ENCODE measurements at places on chromosomes 16 and 17.

GRCh38 chr16:85847681-85848601 lies 48.4 kb downstream of the COX4I1 start:
- H3K27ac ChIP-seq, result no peak overlapping the region
- H3K36me3 ChIP-seq, result no peaks in the 10 kb centered on the region
- no peaks in the 10 kb centered on the region for H3K4me1 ChIP-seq
- no peak for DNase-seq
- no peak overlapping the region for H3K4me3 ChIP-seq

DNA sequence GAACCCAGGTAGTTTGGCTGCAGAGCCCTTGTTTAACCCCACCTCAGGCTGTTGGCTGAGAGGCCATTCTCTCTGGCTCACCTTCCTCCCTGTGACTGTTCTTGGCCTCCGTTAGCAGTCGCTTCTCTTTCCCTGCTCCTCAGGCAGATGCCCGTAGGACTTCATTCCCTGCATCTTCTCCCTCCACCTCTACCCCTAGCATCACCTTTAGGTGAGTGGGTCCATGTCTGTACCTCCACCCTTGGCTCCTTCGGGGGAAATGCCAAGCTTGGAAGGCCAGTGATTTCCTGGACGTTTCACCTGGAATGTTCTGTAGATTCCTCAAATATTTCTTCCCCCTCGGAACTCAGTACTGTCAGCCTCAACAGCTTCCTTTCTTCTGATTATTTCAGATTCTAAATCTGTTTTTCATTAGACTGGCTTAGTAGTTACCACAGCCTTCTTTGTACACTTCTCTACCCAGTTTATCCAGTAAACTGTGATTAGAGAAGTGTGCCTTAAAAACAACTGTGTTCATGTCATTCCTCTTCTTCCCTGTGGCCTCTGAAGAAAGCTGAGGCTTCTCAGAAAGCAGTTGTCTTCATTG lies 227.9 kb downstream of the MSI2 start:
- H3K36me3 ChIP-seq, result no peaks in the 10 kb centered on the region
- DNase-seq, result no peak
- no peaks in the 10 kb centered on the region for H3K27me3 ChIP-seq
- H3K27ac ChIP-seq, result no peak overlapping the region
- peaks cover 23% of the 10 kb centered on the region for H3K4me1 ChIP-seq

DNA sequence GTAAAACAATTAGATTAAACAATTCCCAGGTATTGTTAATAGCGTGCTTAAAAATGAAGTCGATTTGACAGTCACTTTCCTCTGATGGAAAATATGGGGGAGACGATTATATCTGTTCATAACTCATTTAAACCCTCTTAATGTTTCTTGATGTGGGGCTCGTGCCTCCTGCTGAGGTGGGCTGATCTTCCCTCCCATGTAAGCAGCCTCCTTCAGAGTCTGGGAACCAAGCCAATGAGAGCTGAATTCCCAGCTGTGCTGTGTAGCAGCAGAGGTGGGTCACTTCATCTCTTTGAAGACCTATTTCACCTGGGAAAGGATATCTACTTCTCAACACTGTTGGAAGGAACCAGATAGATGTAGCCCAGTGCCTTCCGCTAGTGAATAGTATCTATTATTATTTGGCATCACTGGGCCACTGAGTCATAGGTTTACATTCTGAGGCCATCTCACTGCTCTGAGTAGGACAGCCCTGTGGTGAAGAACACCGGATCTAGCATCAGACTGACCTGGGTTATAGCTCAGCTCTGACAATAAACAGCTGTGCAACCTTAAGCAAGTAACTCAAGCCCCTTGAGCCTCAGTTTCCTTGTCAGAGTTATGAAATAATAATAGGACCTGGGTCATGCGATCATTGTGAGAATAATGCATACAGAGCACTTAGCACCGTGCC lies 85.3 kb upstream of the C16orf82 start:
- H3K4me3 ChIP-seq, result no peak overlapping the region
- DNase-seq, result no peak
- H3K27ac ChIP-seq, result no peak overlapping the region
- H3K36me3 ChIP-seq, result no peaks in the 10 kb centered on the region

DNA sequence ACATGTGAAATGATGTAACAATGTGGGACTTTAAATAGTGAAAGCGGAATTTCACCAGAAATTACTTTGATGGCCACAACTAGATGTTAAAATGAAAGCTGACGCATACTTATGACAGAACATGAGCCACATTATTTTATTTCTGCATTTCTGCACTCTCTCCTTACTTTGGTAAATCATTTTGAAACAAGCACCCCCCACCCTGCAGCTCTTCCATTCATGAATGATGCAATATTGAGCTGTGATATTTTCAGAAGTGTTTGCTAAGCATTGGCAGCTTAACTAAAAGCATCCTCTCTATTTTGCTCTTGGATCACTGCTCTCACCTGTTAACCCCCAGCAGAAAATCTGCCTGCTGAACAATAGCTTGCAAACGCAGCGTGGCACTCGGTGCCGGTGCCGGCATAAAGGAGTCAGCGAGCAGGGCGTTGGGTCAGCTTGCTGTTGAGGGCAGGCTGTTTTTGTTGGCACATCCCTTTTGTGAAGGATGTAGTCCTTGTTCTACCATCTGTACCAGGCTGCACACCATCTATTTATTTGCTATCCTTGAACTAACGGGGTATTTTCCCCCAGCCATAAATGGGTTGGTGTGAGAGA lies 30.8 kb upstream of the CBLN1 start:
- no peaks in the 10 kb centered on the region for H3K27me3 ChIP-seq
- H3K36me3 ChIP-seq, result no peaks in the 10 kb centered on the region
- no peak for DNase-seq
- H3K4me1 ChIP-seq, result no peaks in the 10 kb centered on the region

GRCh38 chr17:41535764-41536481 lies 7.8 kb upstream of the KRT19 start:
- H3K36me3 ChIP-seq, result no peaks in the 10 kb centered on the region
- H3K4me3 ChIP-seq, result no peak overlapping the region

GRCh38 chr16:3838600-3839401 lies 41.7 kb downstream of the CREBBP start:
- no peaks in the 10 kb centered on the region for H3K27me3 ChIP-seq
- no peaks in the 10 kb centered on the region for H3K4me1 ChIP-seq
- no peak for DNase-seq
- no peaks in the 10 kb centered on the region for H3K36me3 ChIP-seq

GRCh38 chr17:83081684-83082201 lies 2.3 kb downstream of the METRNL start:
- peak; percentile 42 for DNase-seq
- no peak overlapping the region for H3K4me3 ChIP-seq
- H3K27ac ChIP-seq, result peak overlapping the region; percentile 68

DNA sequence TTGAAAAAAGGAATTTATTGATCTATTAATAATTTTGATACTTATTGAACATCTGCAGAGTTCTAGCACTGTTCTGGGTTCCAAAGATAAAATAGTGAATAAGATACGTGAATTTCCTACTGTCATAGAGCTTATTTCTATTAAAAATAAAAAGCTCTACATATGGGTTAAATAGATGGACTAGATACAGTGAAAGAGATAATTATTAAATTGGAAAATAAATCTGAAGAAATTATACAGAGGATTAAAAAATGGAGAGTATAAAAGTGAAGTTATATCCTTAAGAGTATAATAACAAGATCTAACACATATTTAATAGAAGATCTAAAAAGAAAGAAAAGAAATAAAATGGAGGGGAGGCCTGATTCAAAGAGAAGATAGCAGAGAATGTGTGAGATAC lies 10.1 kb upstream of the ABCA5 start:
- no peaks in the 10 kb centered on the region for H3K36me3 ChIP-seq
- no peak for DNase-seq
- no peaks in the 10 kb centered on the region for H3K27me3 ChIP-seq
- no peak overlapping the region for H3K4me3 ChIP-seq
- H3K27ac ChIP-seq, result no peak overlapping the region

GRCh38 chr16:2987833-2988232 lies 7.6 kb upstream of the PKMYT1 start:
- no peaks in the 10 kb centered on the region for H3K27me3 ChIP-seq
- no peak for DNase-seq
- H3K27ac ChIP-seq, result no peak overlapping the region
- no peaks in the 10 kb centered on the region for H3K36me3 ChIP-seq
- no peak overlapping the region for H3K4me3 ChIP-seq

DNA sequence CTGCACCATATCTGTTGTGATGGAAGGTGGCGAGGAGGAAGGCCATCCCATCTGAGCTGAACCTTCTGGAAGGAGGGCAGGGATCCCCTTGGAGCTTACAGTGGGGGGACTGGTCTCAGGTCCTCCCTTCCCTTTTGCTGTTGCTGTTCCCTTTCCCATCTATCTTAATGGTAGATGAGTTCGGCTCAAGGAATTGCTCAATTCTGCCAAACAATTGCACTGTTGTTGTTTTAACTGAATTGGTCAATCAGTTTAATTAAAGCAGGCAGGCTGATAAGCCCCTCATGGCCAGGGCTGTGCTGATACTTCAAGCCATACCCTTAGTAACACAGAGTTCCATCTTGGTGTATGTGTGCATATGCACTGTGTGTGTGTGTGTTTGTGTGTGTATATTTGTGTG lies 220.4 kb upstream of the FOXF1 start:
- H3K4me3 ChIP-seq, result no peak overlapping the region
- no peak overlapping the region for H3K27ac ChIP-seq
- H3K27me3 ChIP-seq, result peaks cover 54% of the 10 kb centered on the region
- DNase-seq, result no peak
- no peaks in the 10 kb centered on the region for H3K4me1 ChIP-seq
- H3K36me3 ChIP-seq, result no peaks in the 10 kb centered on the region

DNA sequence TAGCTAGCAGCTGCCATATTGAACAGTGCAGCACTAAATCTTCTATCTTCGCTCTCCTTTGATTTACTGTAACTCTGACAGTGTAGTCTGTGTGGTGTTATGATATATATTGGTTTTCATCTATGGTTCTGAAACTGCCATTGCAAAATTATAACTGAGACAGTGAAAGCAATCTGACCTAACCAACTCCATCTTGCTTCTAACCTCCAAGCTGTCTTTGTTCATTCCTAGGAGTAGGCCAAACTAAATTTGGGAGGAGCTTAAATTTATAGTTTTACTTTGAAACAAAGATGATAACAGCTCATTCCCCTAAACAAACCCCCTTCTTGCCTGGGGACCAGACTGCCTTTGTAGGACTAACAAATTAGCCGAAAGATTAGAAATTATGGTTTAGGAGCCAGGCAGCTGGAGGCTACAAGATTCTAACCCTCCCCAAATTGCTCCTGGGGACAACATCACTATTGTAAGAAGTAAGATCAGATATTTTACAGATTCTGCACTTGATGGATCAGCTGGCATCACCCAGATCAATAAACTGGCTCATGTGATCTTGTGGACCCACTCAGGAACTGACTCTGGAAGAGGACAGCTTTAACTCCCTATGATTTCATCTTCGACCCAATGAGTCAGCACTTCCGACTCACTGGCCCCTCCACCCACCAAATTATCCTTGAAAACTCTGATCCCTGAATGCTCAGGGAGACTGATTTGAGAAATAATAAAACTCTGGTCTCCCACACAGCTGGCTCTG lies 47.0 kb upstream of the FBXO47 start:
- H3K4me1 ChIP-seq, result no peaks in the 10 kb centered on the region
- H3K27me3 ChIP-seq, result no peaks in the 10 kb centered on the region
- H3K27ac ChIP-seq, result peak overlapping the region; percentile 22
- H3K4me3 ChIP-seq, result no peak overlapping the region
- DNase-seq, result no peak
- H3K36me3 ChIP-seq, result no peaks in the 10 kb centered on the region

- no peaks in the 10 kb centered on the region for H3K27me3 ChIP-seq
- no peaks in the 10 kb centered on the region for H3K36me3 ChIP-seq
Measured at GRCh38 chr17:73759734-73760438, 115.6 kb upstream of the SDK2 start.

GRCh38 chr17:41707803-41708669 lies 4.1 kb upstream of the GAST start:
- no peak for DNase-seq
- peaks cover 12% of the 10 kb centered on the region for H3K4me1 ChIP-seq
- H3K36me3 ChIP-seq, result no peaks in the 10 kb centered on the region
- no peak overlapping the region for H3K4me3 ChIP-seq

DNA sequence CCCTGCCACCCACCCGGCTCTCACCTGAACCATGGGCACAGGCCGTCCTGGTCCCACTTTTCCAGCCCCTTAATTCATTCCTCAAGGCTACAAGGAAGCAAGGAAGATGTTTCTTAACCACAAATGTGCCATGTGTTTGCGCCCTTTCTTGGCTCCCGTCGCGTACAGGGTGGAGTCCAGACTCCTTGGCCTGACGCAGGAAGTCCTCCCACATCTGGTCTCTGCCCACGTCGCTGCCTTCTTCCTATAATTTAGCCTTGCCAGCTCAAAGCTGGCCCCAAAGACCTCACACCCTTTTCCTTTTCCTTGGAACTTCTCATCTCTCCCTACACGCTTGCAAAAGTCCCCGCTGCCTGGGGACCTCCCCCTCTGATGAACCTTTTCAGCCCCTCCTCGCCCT lies 38.8 kb upstream of the BHLHA9 start:
- no peaks in the 10 kb centered on the region for H3K36me3 ChIP-seq
- H3K4me1 ChIP-seq, result peaks cover 14% of the 10 kb centered on the region
- DNase-seq, result peak; percentile 40

GRCh38 chr17:12041312-12041711 lies 20.6 kb downstream of the MAP2K4 start:
- H3K4me3 ChIP-seq, result no peak overlapping the region
- H3K4me1 ChIP-seq, result peaks cover 9% of the 10 kb centered on the region
- no peaks in the 10 kb centered on the region for H3K36me3 ChIP-seq
- H3K27ac ChIP-seq, result peak overlapping the region; percentile 37

DNA sequence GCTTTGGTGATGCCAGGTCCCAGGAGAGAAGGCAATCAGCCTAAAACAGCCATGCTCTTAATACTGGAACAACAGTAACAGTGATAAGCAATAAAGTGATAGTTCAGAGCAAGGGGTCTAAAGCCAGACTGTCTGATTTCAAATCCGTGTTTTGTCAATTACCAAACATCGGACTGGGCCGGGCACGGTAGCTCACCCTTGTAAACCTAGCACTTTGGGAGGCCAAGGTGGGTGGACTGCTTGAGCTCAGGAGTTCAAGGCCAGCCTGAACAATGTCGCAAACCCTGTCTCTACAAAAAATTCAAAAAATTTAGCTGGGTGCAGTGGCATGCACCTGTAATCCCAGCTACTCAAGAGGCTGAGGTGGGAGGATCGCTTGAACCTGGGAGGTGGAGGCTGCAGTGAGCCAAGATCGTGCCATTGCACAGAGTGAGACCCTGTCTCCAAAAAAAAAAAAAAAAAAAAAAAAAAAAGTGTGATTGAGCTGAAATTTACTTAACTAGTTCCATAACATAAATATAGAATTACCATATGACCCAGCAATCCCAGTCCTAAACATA lies 5.1 kb downstream of the COPRS start:
- peaks cover 10% of the 10 kb centered on the region for H3K4me1 ChIP-seq
- no peak for DNase-seq
- H3K27ac ChIP-seq, result no peak overlapping the region
- no peaks in the 10 kb centered on the region for H3K36me3 ChIP-seq
- no peaks in the 10 kb centered on the region for H3K27me3 ChIP-seq
- no peak overlapping the region for H3K4me3 ChIP-seq

GRCh38 chr17:49727380-49727779 lies 19.6 kb upstream of the SLC35B1 start:
- H3K4me1 ChIP-seq, result peaks cover 28% of the 10 kb centered on the region
- H3K27me3 ChIP-seq, result no peaks in the 10 kb centered on the region
- no peaks in the 10 kb centered on the region for H3K36me3 ChIP-seq
- no peak overlapping the region for H3K4me3 ChIP-seq
- no peak overlapping the region for H3K27ac ChIP-seq

Measured in adrenal gland (tissue), 19 donors.